Endodermal cell (in vitro differentiated cells): ENCODE measurements at places on chromosomes 16 and 17. TPM values are rescaled to one million over a fixed set of nuclear protein-coding genes. Genes with fewer than 3 reads are reported as not detected.

GRCh38 chr16:4018391-4018790 is 97.9 kb downstream of the ADCY9 start:
- H3K4me3 ChIP-seq, result no peak overlapping the region
- H3K27ac ChIP-seq, result no peak overlapping the region
- H3K36me3 ChIP-seq, result no peaks in the 10 kb centered on the region
- no peak for DNase-seq

DNA sequence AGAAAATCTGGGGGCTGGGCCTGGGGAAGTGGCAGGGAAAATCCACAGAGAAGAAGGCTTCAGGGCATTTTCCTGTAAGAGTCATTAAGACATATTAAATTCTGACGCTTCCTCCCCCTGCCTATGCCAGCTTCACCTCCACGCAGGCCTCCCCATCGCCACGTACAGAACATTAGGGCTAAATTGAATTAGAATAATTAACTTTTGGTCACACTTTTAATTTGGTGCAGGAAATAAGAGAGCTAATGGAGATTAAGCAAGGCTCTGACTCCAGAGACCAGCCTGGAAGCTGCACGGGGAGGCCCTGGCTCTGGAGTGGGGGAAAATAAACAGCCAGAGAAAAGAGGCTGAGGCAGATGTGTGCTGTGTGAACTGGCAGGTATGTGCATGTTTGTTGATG is 148.0 kb downstream of the CCT6B start:
- no peaks in the 10 kb centered on the region for H3K4me1 ChIP-seq
- no peak for DNase-seq
- H3K27ac ChIP-seq, result no peak overlapping the region
- no peaks in the 10 kb centered on the region for H3K36me3 ChIP-seq
- no peaks in the 10 kb centered on the region for H3K27me3 ChIP-seq

DNA sequence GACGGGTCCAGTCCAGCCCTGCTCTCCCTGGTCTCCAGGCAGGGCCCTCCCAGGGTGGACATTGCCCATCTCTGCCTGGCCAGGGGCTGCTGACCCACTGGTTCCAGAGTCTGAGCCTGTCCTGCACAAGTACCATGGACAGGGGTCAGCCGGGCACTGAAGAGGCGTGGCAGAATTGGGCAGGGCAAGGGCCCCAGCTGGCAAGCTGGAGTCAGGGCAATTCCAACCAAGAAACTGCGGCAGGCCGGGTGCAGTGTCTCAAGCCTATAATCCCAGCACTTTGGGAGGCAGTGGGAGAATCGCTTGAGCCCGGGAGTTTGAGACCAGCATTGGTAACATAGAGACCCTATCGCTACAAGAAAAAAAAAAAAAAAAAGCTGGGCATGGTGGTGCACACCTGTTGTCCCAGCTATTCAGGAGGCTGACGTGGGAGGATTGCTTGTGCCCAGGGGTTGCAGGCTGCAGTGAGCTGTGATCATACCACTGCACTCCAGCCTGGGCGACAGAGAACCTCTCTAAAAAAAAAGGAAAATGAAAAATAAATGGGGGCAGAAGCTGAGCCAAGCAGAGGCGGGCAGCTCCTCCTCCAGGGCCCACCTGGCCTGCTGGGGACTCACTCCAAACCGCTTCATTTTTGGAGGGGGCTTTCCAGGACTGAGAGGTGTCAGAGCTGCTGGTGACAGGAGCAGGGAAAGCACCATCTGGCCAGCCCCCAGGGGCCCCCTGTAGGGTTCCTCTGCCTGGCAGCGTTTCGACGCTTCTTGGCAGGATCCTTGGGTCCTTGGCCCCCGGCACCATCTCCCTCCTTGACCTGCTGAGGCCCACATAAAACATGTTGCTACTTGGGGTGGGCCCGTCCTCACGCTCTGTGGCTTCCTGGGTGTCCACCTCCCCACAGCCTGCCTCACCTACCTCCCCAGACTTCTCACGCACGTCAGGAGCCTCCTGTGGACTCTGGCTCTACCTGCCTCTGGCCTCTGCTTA is 2.9 kb upstream of the MAFG start:
- H3K36me3 ChIP-seq, result peaks cover 3% of the 10 kb centered on the region
- DNase-seq, result peak; percentile 75
- H3K27me3 ChIP-seq, result peaks cover 4% of the 10 kb centered on the region
- H3K27ac ChIP-seq, result no peak overlapping the region
- no peak overlapping the region for H3K4me3 ChIP-seq

- no peak for DNase-seq
- H3K27ac ChIP-seq, result no peak overlapping the region
- H3K4me1 ChIP-seq, result no peaks in the 10 kb centered on the region
- H3K4me3 ChIP-seq, result no peak overlapping the region
Observed at GRCh38 chr16:77613095-77613494, 109.2 kb upstream of the NUDT7 start.

- H3K4me3 ChIP-seq, result no peak overlapping the region
- no peaks in the 10 kb centered on the region for H3K36me3 ChIP-seq
- H3K27me3 ChIP-seq, result no peaks in the 10 kb centered on the region
- no peak overlapping the region for H3K27ac ChIP-seq
- DNase-seq, result no peak
Observed at GRCh38 chr16:80570106-80570478, 29.3 kb downstream of the DYNLRB2 start.

GRCh38 chr17:42202696-42203095 is 8.4 kb upstream of the GHDC start:
- no peak overlapping the region for H3K27ac ChIP-seq
- DNase-seq, result no peak
- no peaks in the 10 kb centered on the region for H3K4me1 ChIP-seq
- H3K27me3 ChIP-seq, result no peaks in the 10 kb centered on the region

GRCh38 chr16:51540259-51540658 is 389.2 kb upstream of the SALL1 start:
- no peak overlapping the region for H3K4me3 ChIP-seq
- H3K36me3 ChIP-seq, result no peaks in the 10 kb centered on the region
- DNase-seq, result no peak
- peaks cover 31% of the 10 kb centered on the region for H3K4me1 ChIP-seq
- no peaks in the 10 kb centered on the region for H3K27me3 ChIP-seq

The EXOC3L1 gene
- total RNA-seq, result 1.8 to 2.4 TPM (median 1.9 TPM) in 3 replicates

GRCh38 chr17:4427505-4427904 is 6.2 kb upstream of the SPNS3 start:
- no peak overlapping the region for H3K4me3 ChIP-seq
- no peak overlapping the region for H3K27ac ChIP-seq
- no peaks in the 10 kb centered on the region for H3K27me3 ChIP-seq
- no peaks in the 10 kb centered on the region for H3K4me1 ChIP-seq
- no peaks in the 10 kb centered on the region for H3K36me3 ChIP-seq

DNA sequence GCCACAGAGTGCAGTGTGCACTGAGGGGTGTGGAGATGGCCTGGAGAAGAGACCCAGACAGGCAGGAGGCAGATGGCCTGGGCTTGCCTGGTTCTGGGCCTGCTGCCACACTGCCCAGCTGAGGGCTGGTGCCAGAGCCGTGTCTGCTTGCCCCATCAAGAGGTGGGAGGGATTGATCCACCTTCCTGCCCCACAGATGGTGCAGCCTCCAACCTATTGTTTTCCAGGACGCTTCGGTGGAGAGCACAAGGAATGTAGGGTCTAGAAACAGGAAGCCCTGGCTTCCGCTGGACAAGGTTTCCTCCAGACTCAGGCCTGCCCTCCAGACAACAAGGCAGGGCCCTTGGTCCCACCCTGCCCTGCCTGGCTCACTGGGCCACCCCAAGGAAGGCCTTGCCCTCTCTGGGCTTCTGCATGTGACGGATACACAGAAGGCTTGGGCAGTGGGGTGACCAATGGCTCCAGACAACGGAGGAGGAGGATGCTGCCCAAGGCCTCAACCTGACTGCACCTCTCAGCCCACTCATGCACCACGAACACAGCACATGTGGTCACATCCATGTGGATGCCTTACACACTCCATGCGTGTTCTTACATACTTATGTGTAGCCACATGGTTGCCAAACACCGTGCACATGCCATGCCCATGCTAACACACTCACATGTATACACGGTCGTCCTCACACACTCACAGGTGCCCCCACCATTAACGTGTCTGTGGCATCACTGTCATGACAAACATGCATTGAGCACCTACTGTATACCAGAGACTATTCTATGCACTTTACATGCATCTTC is 6.5 kb upstream of the CDH5 start:
- H3K36me3 ChIP-seq, result no peaks in the 10 kb centered on the region
- peaks cover 11% of the 10 kb centered on the region for H3K4me1 ChIP-seq
- H3K4me3 ChIP-seq, result no peak overlapping the region
- no peak overlapping the region for H3K27ac ChIP-seq

GRCh38 chr16:85327731-85328675 is 215.7 kb upstream of the CIBAR2 start:
- no peaks in the 10 kb centered on the region for H3K36me3 ChIP-seq
- peaks cover 18% of the 10 kb centered on the region for H3K4me1 ChIP-seq
- H3K27ac ChIP-seq, result peak overlapping the region; percentile 99
- peak; percentile 98 for DNase-seq
